ENCODE measurements at places on chromosomes 6 and 20.

DNA sequence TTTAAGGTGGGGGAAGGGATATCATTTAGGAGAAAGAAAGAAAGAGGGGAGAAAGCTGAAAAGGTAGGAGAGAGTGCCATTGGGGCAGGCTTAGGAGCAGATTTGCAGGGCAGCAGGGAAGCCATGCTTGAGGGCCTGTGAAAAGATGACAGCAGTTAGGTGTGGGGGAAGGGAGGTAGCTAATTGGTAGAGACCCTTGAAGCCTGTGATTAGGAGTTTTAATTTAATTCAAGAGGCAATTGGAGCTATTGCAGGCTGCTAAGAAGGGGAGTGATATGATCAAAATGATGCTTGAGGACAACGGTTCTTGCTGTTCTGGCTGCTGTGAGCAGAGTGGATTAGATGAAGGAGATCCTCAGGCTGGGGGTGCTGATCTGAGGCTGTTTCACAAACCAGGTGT, 24.5 kb upstream of the SEC63 start:
- no peak for DNase-seq

DNA sequence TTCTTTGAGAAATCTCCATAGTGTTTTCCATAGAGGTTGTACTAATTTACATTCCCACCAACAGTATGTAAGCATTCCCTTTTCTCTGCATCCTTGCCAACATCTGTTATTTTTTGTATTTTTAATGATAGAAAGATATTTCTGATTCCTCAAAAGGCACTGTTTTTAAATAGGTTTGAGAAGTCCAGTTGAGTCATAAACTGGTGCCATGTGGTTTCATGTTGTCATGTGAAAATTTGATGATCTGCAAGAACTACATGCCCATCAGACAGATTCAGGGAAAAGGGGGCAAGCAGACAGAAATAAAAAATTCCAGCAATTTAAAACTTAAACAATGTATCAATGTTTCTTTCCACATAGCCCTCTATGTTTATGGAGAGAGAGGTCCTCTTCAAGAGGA, 227.5 kb downstream of the KCNQ5 start:
- DNase-seq, result no peak

DNA sequence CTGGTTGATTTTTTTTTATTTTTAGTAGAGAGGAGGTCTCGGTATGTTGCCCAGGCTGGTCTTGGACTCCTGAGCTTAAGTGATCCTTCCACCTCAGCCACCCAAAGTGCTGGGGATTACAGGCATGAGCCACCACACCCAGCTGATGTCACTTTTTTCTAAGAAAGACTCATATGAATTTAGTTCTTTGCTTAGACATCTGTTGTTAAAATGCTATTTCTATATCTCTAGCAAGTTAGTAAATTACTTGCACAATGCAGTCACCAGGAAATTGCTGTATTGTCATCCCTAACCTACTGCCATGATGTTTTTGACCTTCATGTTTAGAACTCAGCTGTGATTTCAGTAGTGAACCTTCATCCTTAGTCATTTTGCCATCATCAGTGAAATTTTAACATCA, 5.7 kb downstream of the KDM1B start:
- DNase-seq, result no peak

- DNase-seq, result no peak
Measured at GRCh38 chr6:37689381-37689780, 8.3 kb downstream of the MDGA1 start.

GRCh38 chr6:155115893-155116570, 120.9 kb downstream of the TIAM2 start:
- DNase-seq, result no peak

- DNase-seq, result no peak
Measured at GRCh38 chr20:22808628-22809027, 224.3 kb upstream of the FOXA2 start.

DNA sequence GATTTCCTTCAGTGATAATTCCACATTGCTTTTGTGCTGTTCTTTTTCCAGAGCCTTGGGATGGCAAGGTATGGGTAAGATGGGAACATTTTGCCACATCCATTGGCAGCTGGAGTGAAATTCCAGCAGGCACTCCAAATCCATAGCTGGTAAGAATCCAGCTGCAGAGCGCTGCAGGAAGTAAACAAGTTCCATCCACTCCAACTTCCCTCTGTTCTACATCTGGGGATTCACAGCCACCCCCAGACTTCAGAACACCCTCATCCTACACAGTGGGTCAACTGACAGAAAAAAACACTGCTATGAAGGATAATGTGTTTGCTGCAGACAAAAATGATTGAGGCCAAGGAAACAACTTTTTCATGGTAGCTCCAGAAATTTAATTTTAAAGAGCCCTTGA, 747.8 kb downstream of the MAFB start:
- DNase-seq, result no peak

DNA sequence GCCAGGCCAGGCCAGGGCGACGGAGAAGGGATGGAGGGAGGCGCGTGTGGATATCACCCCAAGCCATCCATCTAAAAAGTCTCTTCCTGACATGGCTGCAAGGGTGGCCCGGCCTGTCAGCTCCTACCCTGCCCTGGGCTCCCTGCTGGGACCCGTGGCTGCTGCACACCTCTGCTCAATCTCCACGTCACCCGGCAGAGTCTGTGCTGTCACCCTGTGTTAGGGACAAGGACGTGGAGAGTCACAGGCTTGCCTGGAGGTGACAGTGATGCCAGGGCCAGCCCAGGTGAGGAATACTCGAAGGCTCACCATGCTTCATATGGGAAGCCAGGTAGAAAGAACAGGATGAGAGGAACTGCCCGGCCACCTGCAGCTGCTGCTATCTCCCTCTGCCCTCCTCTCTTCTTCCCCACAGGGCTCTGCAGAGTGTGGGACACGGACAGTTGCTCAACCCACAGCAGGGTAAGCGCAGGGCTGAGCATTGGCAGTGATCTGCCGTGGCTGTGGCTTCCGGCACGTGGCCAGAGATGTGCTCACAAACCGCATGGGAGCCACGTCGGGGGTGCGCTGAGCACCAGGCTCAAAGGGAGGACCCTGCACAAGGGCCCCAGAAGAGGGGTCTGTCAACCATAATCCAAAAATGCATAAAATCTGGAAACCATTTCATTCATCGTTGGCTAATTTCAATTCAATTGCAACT, 214.3 kb downstream of the DLL1 start:
- no peak for DNase-seq

- no peak for DNase-seq
Measured at GRCh38 chr6:71982389-71982788, 96.0 kb downstream of the RIMS1 start.

GRCh38 chr6:116388924-116389323, 18.2 kb downstream of the DSE start:
- DNase-seq, result no peak

DNA sequence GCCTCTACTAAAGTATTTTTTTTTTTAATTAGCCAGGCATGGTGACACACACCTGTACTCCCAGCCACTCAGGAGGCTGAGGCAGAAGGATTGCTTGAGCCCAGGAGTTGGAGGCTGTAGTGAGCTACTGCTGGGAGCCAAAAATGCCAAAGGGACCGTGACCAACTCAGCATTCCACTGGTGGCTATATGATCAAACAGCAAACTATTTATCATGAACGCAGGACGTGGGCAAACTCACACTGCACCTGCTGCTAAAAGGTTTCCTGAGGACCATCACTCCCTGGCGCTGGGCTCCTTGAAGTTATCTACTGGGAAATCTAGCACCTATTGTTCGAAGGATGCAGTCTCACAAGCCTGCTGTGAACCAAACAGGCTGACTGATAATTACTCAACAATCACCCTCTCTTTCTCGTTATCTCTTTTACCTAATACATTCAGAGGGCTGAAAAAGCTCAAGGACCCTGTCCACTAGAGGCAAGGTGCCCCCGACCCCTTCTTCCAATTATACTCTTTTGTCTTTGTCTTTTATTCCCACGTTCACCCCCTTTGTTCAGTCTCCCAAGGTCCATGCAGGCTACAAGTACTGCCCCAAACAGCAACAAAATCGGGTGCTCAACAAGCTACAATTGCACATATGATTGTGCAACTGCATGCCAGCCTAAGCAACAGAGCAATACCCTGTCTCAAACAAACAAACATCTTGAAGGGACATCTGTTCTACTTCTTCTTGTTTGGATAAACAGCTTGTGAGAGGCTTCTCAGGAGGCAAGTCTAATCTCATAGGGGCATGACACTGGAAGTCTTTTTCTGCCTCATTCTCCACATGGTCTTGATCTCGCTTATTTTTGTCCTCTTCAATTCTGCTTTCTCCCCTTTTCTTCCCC, 47.7 kb upstream of the PLN start:
- no peak for DNase-seq

DNA sequence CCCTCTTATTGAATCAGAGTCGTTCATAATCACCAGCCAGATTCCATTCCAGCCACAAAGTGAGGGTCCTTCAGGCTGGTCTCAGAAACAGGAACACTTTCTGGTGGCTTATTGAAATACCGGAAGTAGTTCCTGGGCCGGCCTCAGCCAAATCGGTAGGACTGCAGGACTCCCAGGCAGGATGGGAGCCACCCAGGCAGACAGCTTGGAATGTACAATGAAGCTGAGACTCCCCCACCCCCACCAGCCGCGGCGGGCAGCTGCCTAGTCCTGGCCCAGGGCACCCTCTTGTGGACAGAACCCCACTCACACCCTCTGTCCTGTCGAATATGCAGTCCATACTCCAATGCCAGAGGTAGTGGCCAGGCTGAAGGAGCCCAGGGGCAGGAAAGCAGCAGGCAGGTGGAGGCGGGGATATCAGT, 43.8 kb downstream of the MDFI start:
- peak; percentile 51 for DNase-seq

DNA sequence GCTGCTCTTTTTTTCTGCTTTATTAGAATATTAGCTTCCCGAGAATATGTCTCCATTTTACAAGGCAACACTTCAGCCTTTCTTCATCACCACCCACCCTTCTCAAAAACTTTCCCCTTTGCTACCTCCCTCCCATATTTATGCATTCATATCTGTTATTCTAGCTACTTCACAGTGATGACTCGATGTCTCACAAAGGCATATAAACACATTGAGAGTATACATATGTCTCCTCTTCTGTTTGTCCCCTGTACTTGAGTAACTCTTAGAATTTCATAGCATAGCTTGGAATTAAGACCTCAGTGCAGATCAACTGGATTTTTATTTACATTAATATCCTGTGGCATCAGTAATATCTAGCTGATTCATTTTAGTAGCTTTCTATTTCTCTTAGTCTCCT, 6.5 kb downstream of the RNF144B start:
- DNase-seq, result no peak

GRCh38 chr6:110938171-110938570, 20.3 kb upstream of the GTF3C6 start:
- no peak for DNase-seq

- DNase-seq, result no peak
Measured at GRCh38 chr6:88311561-88311960, 145.4 kb upstream of the CNR1 start.

- DNase-seq, result no peak
Measured at GRCh38 chr6:119814609-119815400, 465.2 kb upstream of the MAN1A1 start.

DNA sequence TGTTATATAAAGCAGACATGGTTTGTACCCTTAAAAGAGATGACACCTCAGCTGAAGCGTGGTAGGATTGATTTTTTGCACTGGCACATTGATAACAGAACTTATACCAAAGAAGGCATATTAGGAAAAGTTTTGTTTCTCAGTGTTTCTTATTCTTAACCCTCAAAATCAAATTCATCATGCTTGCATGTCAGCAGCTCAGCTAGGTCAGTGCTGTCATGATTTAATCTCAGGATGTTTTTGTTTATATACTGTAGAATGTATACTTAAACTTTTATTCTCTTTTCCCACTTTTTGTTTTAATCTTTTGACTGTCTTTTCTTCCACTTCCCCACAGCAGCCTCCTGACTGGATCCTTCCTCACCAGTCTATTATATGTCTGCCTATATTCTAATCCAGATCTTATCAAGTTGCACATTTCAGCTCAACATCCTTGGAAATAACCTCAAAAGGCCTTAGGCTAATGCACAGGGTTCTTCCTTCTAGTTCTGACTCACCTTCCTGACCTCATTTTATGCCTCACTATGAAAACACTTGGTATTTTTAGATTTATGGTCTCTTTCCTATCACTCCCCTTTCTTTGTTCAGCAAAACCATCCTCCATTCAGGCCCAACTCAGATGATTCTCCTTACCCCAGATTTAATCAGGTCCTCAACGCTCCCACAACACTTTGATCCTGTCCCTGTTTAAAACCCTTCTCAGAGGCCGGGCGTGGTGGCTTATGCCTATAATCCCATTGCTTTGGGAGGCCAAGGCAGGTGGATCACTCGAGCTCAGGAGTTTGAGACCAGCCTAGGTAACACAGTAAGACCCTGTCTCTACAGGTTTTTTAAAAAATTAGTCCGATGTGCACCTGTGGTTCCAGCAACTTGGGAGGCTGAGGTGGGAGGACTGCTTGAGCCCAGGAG, 7.2 kb downstream of the HEBP2 start:
- no peak for DNase-seq

GRCh38 chr20:43844778-43845614, 69.7 kb upstream of the TOX2 start:
- DNase-seq, result no peak

- DNase-seq, result no peak
Measured at GRCh38 chr20:20363434-20363798, 4.5 kb upstream of the INSM1 start.

GRCh38 chr20:1876217-1876921, 18.8 kb upstream of the SIRPA start:
- no peak for DNase-seq

GRCh38 chr20:24657878-24658620, 188.6 kb downstream of the SYNDIG1 start:
- no peak for DNase-seq

DNA sequence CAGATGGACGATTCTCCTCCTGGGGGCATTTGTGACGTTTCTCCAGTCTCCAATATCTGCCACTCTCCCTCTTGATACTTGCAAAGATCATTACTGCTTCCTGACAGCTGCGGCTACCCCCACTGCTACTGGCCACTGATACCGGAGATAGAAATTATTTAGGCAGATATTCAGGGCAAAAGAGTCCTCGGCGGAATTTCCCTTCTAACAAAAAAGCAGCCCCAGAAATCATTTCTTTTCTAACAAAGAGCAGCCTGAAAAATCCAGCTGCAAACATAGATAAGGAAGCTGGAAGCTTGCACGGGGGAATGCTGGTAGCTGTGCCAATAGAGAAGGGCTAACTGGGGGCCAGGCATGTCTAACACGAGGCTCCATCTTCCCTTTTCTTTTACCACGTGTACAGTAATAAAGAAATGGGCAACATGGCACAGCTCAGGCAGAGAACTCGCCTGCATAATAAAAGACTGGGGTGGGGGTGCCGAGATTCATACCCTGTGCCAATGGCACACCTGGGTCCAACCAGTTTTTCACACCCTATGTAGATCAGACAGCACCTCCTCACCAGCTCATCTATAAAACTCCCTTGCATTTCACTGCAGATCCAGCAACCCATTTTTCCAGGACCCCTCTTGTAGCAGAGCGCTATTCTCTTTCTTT, 6.1 kb downstream of the TP53RK start:
- no peak for DNase-seq
